GM12864 (cell line): ENCODE measurements at places on chromosomes 3 and 15.

DNA sequence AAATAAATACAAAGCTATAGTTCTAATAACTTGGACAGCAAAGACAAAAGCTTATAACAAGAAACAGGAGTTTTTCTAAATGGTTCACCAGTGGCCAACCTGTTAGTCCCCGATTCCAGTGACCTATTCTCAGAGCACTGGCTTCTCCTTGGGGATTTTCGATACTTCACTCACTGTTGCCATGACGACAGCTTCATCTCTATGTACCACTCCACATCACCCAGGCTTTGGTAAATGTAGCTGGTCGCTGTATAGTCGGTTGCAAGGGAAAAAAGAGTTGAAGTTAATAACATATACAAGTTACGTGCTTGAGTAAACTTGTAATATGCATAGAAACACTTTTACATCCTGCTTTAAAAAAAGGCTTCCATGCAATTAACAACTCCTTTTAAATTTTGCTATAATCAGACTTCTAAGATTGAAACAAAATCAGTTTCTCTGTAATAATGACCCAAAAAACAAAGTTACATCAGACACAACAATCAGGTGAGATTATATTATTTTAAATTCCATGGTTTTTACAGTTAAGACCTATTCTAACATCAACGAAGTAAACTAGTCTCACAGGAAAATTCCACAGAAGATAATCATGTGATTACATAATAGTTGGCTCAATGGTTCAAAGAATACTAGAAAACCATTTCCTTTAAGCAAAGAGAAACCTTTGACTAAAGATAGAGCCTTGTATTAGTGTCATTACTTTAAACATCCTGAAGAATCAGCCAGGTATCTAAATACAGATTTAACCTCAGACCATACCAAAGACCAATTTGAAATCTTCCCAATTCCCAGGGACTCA lies 2.9 kb downstream of the CCNL1 start:
- no peak for DNase-seq

GRCh38 chr3:175238801-175239200 lies 379.7 kb downstream of the NAALADL2 start:
- DNase-seq: no peak

- no peak for DNase-seq
These were observed 50.5 kb upstream of the FBN1 start for GRCh38 chr15:48695827-48696573.

- no peak for DNase-seq
These were observed 22.0 kb downstream of the SLC9A9 start for GRCh38 chr3:143826296-143826695.

DNA sequence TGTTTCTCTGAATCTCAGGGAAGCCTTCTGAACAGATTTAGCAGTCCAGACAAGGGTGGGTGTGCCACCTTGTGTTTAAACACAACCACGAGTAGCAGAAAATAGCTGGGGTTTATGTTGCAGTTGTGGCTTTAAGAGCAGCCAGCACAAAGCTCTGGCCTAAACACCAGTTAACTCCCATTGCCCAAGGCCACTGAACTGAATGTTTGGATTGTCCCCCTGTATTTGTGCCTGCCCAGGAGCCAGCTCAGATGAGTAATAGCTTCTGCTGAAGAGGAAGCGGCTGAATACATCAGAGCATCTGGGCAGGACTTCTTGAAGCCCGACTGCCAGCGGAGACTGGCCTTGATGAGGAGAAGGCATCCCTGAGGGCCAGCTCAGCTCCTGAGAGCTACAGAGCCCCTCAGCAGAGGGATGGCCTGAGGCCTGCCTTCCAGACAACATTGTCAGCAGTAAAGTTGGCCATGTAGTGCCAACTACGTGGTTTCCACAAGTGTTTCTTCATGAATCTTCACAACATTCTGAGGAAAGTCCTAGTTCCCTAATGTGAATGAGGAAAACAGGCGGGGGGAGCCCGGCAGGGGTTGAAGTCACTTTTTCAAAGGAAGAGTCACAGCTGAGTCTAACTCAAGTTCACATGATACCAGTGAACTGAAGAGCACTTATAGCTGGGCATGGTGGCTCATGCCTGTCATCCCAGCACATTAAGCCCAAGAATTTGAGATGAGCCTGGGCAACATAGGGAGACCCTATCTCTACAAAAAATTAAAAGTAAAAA lies 65.8 kb upstream of the ZBTB38 start:
- no peak for DNase-seq

- no peak for DNase-seq
These were observed 72.6 kb downstream of the SAMMSON start for GRCh38 chr3:70072180-70072579.

DNA sequence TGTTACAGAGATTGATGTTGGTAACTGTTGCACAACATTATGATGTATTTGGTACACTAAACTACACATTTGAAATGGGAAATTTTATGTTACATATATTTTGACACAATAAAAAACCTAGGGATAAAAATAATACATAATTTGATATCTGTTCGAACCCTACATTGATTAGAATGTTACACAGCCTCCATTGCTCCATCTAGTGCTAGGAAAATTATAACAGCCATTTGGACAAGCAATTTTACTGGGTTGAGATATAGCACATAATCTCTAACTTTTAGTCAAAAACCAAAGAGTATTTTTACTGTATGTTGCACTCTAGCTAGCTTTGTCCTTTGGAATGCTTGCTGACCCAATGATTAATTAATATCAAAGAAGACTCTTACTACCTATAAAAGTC lies 108.1 kb downstream of the LSAMP start:
- no peak for DNase-seq

- no peak for DNase-seq
These were observed 14.5 kb downstream of the TMEM158 start for GRCh38 chr3:45211466-45212094.

- no peak for DNase-seq
These were observed 9.5 kb downstream of the SEC22C start for GRCh38 chr3:42572278-42572677.

DNA sequence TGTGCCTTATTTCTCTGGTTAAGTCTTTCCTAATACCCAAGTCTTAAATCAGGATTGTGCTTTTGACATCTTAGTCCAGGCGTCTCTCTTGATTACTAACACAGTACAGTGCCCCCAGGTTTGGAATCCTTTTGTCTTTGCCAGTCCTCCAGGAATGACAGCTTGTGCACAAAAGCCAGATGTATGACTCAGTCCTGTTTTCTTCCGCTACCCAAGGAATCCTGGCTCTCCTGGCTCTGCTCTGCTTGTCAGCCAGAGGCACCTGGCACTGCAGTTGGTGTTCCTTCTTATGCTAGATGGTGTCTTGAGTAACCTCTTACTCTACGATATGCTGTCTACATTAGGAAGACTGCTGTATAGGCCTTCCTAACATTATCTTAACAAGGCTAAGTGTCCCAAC lies 728.2 kb upstream of the NECTIN3 start:
- no peak for DNase-seq

DNA sequence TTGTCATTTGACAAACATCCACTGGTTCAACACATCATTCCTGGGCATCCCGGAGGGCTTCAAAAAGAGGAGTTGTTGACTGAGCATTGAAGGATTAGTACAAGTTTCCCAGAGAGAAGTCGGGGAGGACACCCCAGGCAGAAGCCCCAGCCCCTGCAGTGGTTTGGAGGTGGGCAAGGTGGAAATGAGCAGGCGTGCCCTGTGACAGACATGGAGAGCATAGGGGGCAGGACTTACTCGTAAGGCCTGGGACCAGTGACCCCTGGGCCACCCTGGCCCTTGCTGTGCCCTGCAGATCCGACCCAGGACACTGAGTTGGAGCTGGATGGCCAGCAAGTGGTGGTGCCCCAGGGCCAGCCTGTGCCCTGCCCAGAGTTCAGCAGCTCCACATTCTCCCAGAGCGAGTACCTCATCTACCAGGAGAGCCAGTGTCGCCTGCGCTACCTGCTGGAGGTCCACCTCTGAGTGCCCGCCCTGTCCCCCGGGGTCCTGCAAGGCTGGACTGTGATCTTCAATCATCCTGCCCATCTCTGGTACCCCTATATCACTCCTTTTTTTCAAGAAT lies 5.9 kb downstream of the PARP3 start:
- no peak for DNase-seq

GRCh38 chr15:29590701-29591100 lies 231.6 kb downstream of the TJP1 start:
- DNase-seq: no peak

GRCh38 chr3:32601722-32602121 lies 31.1 kb upstream of the DYNC1LI1 start:
- DNase-seq: no peak

GRCh38 chr15:65902373-65902772 lies 33.1 kb downstream of the RAB11A start:
- peak; percentile 47 for DNase-seq
